ENCODE measurements at places on chromosomes 12 and 14. TPM values are rescaled to one million over a fixed set of nuclear protein-coding genes. Genes with fewer than 3 reads are reported as not detected.

DNA sequence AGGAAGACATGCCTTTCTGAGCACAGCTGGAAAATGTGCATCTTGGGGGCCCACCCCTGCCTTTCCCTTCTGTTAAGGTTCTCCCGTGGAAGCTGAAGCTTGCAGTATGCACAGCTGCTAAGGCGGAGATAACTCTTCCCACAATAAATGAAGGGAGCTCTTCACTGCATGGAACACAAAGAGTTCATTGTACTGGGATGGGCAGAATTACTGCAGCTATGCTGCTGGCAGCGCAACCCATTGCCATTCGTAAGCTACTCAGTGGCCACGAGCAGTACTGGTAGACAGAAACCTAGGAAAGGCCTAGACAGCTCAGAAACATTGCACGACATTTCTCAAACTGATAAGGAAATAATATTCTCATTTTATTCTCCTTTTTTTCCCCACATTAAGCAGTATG, 310.2 kb downstream of the MDGA2 start:
- no peak for DNase-seq

GRIP1 gene
- not detected for total RNA-seq

DNA sequence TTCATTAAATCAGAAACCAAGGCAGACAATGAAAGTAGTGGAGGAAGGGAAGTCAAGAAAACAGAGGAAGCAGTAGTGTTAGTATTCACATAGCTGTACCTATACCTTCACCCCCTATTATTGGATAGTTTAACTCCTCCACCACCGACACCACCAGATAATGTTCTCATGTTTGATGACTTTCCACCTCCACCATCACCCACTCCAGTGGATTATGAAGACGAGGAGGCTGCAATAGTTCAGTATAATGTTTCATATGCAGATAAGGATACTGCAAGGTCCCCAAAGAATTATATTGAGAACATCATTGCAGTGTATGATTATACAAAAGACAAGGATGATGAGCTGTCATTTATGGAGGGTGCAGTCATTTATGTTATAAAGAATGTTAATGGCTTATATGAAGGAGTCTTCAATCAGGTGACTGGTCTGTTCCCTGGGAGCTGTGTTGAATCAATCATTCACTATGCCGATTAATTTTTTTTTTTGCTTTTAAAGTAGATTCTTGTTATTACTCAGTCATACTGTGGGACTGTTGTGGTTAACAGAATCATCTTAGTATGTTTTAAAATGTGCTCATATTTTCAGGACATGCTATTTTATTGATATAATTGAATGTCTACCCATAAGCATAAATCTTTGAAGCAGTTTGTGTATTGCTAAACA, 32.2 kb upstream of the KTN1 start:
- no peak for DNase-seq

GRCh38 chr14:35986219-35986573, 160.1 kb downstream of the BRMS1L start:
- DNase-seq, result no peak

- DNase-seq, result peak; percentile 77
Measured at GRCh38 chr14:90624227-90624626, 192.0 kb downstream of the TTC7B start.

GRCh38 chr14:28759653-28760313, 6.8 kb upstream of the FOXG1 start:
- no peak for DNase-seq

DNA sequence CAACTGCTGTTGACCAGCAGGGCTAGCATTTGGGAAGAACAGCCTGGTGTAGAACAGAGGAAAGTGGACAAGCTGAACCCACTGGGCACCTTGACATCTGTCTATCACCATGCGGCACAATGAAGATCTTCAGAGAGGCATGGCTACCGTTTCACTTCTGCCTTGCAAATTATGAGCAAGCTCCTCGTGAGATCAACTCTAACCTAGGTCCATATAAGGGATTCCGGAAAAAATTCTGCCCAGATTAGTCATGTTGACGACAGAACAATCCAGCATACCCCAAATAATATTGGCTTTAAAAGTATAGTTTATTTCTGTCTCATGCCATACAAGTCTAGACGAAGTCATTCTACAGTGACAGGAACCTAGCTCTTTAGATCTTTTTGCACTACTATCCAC, 91.6 kb upstream of the ATF7IP start:
- DNase-seq, result no peak

GRCh38 chr12:91138337-91138920, 27.1 kb upstream of the LUM start:
- DNase-seq, result no peak

- DNase-seq, result no peak
Measured at GRCh38 chr14:81765651-81766275, 232.1 kb upstream of the SEL1L start.

DNA sequence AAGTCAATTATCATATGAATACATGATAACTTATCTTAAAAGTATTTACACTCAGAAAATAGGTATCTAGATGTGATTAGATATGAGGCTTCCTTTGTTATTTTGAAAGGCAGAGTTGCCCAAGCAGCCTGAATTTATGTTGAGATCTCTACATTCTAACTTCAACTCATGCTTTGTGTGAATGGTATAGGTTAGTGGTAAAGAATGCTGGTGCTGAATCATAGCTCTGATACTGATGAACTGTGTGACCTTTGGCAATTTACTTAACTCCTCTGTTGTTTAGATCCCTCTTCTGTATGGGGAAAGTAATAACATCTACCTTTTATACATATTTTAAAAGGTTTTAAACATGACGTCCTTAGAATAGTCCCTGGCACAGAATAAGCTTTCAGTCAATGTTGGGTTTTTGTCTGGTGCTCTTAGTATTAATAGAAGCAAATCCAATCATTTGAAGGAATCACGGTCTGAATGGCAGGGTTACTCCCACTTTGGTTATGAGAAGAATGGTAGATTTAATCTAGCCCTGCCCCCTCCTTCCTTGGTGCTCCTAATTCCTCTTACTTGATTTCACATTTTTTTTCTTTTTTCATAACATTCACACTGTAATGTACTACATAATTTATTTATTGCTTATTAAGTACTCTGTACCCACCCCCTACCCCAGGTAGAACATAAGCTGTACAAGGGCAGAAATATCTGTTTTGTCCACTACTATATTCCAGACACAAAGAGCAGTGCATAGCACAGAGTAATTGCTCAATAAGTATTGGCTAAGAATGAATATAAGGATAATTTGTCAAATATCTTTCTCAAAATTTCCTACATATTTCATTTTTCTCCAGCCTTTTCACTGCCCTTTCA, 203.3 kb upstream of the KRR1 start:
- no peak for DNase-seq

DNA sequence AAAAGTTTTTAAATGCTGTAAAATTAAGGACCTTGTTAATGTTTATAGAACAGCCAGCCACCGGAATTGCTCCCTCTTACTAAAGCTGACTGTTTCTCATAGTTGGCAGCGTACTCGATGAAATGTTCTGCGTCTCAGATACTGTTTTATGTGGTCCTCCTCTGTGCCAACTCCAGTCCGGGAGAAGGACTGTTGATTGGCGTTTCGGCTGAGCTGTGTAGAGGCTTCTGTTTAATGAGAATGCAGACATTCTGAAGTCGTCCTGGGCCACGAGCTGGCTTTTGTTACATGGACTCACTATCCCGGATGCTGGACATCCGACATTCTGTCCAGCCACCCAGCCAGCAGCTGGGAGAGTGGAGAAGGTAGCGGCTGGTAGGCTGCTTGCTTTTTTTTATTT, 75.4 kb downstream of the WDR20 start:
- peak; percentile 11 for DNase-seq

- no peak for DNase-seq
Measured at GRCh38 chr14:20823859-20824258, 21.2 kb upstream of the RNASE1 start.

DNA sequence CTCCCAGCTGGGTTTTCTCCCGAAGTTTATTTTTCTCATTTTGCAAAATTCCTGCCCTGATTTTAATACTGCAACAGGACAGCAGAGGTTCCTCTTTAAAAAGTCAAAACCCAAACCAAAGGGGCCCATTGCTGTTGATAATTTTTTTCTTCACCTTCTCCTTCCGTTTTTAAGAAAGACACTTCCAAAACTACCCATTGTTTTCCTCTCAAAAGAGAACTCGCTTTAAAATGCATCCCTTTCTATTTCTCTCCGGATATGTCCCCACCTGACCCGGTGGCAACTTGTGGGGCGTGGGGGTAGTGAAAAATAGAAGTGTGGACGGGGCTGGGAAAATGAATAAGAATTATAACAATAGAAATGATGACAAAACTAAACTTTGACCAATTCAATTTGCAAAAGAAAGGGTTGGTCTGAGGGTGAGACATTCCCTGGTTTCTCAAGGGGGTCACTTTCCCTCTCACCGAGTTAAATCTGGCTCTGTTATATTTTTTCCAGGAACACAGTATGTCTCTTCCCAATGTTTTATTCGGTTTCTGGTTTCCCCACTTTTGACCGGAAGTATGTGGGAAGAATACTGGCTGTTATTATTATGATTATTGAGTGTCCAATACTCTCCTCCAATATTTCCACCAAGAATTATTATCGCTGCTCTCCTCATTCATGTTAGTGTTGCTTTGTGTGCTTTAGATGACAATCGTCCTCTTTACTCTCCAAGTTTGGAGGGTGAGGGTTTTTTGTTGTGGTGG, 4.1 kb upstream of the TBX5 start:
- DNase-seq, result no peak

DNA sequence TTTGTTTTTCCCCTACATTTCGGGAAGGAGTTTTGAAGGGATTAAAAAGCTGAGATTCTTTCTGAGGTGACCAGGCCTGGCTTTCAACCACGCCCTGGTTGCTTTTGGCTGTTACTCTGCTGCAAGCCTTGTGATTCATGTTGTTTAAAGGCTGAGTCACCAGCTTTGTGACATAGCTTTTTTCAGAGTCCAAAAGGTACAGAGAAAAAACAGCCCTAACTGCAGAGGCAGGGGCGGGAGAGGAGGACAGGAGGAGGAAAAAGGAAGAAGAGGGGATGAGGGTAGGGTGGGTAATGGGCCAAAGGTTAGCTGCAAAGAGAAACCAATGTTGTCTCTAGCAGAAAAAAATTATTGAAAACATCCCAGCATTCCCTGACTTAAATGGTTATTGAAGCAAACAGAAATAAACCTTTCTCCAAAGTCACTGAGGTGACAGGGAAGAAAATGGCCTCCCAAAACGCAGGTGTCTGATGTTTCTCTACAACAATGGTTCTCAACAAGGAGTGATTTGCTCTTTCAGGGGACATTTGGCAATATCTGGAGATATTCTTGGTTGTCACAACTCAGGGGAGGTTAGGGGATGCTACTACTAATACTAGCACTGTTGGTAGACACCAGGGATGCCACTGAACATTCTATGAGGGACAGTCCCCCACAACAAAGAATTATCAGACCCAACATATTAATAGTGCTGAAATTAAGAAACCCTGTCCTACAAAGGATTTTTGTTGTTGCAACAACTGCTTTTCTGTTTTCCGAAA, 2.1 kb upstream of the UBC start:
- DNase-seq, result peak; percentile 94

DNA sequence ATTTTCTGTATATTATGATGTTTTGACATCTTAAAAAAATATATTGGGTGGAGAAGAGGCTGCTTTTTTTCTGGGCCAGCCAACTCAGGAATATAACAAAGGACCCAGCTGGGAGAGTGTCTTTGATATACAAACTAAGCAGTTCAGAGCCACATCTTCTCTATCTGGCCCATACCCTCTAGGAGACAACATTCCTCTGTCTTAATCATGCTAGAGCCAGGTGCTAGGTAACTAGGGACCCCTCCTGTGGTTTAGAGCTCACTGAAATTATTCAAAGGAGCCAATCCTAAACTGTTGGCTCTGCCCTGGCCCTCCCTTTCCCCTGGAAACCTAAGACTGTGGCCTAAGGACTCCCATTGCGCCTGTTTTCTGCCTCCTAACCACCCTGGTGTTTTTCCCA, 193.1 kb upstream of the DIO2 start:
- DNase-seq, result no peak

NFATC4 gene
- total RNA-seq, result 0.87 TPM

DNA sequence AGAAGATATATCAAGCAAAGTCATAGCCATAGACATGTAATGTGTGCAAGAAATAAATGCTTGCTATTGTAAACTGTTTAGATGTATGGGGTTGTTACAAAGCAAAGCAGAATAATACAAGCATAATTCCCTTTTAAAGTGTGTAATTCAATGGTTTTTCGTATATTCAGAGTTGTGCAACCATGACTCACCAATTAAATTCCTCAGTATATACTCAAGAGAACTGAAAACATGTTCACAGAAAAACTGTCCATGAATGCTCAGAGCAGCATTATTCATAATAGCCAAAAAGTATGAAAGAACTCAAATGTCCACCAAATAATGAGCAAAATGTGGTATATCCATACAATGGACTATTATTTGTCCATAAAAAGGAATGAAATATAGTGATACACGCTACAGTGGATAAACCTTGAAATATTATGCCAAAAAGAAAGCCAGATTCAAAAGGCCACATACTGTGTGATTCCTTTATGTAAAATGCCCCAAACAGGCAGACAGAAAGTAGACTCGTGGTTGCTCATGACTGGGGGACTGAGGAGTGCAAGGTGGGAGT, 9.3 kb downstream of the GXYLT1 start:
- no peak for DNase-seq

TSPAN11 gene
- 5.7 TPM for total RNA-seq

DNA sequence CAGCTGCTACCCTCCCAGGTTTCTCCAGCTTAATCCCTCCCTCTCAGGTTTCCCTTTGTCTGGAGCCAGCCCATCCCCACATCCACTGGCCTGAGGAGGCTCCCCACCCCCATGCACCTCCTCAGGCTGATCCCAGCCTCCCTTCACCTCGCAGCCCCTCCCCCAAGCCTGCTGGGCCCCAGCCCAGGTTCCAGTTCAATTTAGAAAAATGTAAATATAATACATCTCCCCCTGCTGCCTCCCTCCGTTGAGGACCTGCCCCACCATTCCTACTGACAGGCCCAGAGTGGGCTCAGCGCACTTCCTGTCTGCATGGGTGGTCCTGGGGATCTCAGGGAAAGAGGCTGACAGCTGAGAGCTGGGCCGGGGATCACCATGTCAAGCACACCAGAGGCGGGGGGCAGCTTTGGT, 155.8 kb downstream of the NTF3 start:
- no peak for DNase-seq

CD27 gene
- not detected for total RNA-seq

TEX52 gene
- not detected for total RNA-seq

DNA sequence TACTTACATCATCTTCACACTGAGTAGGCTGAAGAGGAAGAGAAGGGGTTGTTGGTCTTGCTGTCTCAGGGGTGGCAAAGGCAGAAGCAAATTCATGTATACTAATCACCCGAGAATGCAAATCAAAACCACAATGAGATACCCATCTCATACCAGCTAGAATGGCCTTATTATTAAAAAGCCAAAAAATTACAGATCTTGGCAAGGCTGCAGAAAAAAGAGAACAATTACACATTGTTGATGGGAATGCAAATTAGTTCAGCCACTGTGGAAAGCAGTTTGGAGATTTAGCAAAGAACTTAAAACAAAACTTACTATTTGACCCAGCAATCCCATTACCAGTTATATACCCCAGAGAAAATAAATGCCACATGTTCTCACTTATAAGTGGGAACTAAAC, 154.9 kb downstream of the SEC23A start:
- no peak for DNase-seq

GRCh38 chr14:36947362-36947761, 225.0 kb downstream of the SLC25A21 start:
- no peak for DNase-seq

All from lung microvascular endothelial cell (primary cell).